ENCODE measurements at places on chromosomes 4 and X.
A peak's percentile ranks its signal among the peaks of the same experiment; 100 is the strongest.

DNA sequence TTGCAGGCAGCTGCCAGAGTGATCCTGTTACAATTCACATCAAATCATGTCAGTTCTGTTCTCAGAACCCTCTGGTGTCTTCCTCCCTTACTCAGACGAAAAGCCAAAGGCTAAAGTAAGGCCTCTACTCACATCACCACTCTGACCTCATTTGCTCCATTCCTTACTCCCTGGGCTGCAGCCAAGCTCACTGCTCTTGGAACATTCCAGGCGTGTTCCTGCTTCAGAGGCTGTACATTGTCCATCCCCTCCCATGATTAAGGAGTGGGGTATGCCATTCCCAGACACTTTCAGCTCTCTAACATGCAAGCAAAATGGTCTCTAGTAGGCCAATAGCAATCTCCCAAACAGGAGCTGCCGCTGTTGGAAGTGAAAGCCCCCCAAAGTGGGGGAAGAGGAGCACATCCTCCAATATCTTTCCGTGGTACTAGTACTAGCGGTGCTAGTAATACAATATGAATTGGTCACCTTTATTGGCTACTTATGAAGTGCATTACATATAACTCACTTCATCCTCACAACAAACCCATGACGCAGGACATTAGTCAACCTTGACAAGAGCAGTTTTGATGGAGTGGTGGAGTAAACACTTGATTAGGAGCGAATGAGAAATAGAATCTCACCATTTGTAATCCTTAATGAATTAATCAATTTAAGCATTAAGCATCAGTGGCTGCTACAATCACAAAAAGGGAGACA is 15.0 kb downstream of the GAB3 start:
- DNase-seq: peak; percentile 95

- DNase-seq: no peak
Observed at GRCh38 chr4:161342881-161343568, 820.8 kb downstream of the FSTL5 start.

- DNase-seq: no peak
Observed at GRCh38 chr4:148795156-148795864, 353.1 kb upstream of the NR3C2 start.

DNA sequence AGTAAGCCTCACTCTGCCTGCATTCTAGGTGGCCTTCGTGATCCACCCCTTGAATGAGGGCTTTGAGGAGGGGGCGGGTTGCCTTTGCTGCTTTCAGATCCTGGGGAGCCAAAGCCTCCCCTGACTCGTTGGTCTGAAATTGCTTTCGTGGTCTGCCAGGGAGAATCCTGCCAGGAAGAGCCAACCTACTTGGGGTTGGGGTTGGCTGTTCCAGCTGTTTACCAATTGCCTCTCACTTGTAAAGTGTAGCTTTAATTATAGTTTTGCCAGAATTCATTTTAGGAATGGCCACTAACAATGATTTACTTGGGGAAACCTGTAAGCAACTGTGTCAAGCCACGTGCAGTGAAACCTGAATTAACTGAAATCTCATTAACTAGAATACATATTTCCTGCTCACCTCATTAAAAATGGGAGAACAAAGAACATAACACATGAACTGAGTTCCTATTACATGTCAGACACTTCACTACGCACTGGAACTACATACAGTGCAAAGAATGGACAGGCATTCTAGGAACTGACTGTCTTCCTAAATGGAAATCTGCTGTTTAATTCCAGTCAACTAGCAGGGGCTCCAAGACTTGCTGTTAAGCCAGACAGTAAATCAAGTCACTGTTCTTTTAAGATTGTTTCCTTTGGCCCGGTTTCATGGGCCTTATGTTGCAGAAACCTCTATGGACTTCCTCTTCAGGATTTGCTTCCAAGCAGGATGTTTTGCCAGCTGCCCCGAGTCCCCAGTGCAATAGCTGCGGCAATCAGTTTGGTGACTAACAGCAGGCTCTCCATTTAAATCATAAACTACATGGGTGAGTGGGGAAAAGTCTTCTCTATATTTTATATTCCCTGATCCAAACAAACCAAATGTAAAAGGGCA is 16.4 kb upstream of the NKRF start:
- DNase-seq: peak; percentile 88

- peak; percentile 72 for DNase-seq
Observed at GRCh38 chr4:154908168-154908567, 127.1 kb downstream of the RBM46 start.

DNA sequence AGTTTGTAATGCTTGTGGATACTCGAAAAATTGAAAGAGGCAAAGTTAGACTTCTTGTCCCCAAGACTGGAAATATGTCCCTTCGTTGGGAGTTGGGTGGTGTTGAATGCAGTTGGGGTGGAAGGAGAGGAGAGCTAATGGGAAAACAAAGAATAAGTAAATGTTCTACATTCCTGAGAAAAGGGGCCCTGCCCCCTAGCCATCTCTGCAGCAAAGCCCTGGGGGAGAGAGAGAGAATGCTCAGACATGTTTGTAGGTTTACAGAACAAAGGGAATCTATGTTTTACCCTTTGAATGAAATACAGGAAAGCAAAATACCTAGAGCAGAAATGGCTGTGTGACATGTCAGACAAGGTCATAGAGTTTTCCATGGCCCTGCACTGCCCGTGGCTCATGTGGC is 88.1 kb downstream of the RASL11B start:
- DNase-seq: no peak

GRCh38 chr4:189765301-189765700 is 175.4 kb upstream of the FRG1 start:
- no peak for DNase-seq

DNA sequence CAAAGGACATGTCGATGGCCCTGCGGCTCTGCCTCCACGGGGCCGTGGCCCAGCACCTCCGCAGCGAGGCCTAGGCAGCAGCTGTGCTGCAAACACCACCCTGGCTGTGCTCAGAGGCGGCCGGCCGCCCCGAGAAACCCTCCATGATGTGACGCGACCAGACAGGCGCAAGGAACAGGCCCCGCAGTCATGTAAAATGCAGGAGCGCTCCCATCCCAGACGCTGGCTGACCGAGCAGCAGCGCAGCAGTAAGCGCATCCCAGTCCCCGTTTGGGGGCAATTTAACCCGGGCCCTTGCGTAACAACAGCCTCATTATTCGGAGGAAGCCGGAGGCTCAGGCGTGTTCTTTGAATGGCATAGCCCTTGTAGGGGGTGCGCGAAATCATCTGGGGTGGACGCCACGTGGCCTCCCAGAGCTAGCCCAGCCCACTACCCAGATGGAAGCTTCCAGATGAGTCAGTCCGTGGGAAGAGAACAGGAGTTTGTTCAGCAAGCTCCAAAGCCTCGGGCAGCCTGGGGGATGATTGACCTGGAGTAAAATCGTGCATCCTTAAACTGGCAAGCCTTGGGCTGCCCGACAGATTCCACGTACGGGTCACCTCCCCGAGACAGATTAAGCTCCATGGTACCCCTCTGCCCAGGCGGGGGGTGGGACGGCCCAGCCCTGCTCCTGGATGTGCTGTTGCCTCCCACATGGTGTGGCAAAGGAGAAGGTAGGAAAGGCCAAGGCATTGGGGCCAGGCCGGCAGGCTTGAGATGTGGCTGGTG is 124.0 kb downstream of the HMX1 start:
- no peak for DNase-seq

- no peak for DNase-seq
Observed at GRCh38 chr4:73137121-73137520, 67.6 kb upstream of the COX18 start.

DNA sequence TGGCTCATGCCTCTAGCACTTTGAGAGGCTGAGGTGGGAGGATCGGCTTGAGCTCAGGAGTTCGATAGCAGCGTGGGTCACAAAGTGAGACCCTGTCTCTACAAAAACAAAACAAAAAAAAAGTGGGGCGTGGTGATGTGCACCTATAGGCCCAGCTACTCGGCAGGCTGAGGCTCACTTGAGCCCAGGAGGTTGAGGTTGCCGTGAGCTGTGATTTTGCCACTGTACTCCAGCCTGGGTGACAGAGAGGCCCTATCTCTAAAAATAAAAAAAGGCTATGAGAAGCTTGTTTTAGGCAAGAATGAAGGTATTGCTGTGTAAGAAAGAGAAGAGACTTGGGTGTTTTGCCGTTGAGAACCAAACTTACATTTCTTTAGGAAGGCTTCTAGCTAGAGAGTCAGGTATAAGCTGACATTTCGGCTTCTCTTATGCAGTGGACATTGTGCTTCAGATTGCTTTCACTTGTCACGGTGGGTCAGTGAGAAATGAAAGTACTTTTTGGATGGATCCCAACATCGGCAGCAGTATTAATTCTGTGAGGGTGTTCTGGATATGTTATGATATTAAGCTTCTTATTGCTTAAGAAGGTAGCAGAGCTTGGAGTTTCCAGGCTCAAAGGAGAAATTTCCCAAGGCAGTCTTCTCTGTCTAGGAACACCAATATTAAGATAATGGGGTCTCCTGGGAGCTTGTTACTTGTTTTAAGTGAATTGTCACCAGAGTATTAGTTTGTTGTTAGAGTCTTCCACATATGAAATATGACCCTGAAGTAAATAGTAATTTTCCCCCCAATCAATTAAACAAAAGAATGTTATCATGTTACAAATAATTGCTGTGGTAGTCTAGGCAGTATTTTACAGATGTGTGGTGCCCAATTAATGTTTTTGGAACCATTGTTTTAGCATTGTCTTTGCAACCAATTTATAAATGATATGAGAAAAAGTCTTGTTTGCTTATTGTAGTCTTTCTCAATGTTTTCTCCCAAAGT is 17.6 kb downstream of the TMEM131L start:
- no peak for DNase-seq

DNA sequence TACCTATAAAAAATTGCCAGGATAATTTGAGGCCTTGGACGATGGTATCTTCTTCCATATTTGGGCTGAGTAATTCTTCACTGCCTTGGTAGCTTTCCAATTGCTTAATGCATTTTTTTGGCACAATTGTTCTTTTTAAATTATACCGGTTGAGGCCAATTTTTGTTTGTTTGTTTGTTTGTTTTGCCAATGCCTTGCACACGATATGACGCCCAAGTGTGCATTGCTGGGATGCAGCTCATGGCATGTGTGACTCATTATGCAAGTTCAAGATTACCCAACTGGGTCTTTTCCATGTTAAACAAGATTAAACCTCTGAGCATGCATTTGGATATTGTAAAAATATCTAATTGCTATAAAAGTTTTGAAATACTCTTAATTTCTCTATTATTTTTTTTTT is 71.1 kb upstream of the KCNIP4 start:
- peak; percentile 34 for DNase-seq

- DNase-seq: peak; percentile 62
Observed at GRCh38 chr4:83334425-83335241, at the start of gene HPSE. HPSE (minus strand) TSS chr4:83334848; CDS start chr4:83334782, 66 bp downstream.

- DNase-seq: no peak
Observed at GRCh38 chr4:116243431-116243830, 841.9 kb downstream of the TRAM1L1 start.

GRCh38 chr4:188532751-188533150 is 393.5 kb downstream of the TRIML1 start:
- no peak for DNase-seq

DNA sequence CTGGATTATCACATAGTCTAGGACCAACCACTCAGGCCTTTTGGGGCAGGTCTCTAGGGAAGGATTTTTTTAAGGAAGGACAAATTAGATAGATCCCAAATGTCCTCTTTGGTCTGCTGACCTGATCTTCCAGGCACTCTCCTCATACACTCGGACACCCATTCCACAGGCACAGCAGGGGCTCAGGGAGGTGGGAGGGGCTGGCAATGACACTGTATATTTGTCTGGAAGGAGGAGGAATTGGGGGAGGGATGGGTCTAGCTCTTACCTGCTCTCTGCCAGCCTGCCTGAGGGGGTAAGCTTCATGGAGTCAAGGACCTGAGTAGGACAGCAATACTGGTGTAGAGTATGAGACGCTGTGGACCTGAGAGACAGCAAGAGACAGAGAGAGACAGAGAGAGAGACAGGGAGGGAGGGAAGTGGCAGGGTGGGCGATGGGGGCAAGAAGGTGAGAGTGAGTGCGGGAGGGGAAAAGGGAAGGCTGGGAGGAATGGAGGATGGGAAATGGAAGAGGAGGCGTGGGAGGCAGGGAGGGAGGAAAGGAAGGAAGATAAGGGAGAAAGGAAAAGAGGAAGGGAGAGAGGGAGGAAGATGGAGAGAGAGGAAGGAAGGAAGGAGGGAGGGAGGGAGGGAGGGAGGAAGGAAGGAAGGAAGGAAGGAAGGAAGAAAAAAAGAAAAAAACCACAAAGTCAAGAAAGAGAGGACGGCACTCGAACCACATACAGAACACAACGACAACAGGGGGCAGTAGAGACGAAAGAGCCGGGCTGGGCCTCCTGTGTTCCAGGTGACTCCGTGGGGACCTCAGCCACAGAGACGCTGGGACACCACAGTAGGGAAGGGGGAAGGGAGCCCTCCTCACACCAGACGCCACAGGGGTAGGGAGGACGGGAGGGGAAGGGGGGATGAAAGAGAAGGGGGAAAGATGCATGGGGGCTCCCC is 1.8 kb downstream of the IQSEC2 start:
- no peak for DNase-seq

DNA sequence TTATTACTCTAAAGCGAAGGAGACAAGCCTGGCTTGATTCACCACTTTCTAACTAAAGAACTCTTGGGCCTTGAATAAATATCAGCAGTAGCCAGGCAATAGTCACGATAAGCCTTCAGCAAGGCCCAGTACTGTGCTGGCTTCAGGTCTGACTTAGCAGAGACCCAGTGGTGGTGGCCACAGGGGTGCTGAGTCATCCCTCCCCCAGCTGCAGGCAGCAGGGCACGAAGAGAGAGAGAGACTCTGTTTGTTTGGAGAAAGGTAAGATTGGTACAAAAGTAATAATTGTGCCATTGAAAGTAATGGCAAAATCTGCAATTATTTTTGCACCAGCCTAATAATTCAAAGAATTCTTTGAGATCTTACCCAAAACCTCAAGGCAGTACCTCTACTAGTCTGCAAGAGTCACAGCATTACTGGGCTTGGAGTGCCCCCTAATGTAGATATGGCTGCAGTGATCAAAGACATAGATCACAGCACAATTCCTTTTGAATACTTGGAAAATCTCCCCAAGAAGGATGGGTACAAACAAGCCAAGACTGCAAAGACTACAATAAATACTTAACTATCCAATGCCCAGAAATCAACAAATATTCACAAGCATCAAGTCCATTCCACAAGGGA is 159.5 kb upstream of the USP38 start:
- peak; percentile 28 for DNase-seq

- DNase-seq: peak; percentile 70
Observed at GRCh38 chrX:19204636-19205035, 82.4 kb upstream of the ADGRG2 start.

DNA sequence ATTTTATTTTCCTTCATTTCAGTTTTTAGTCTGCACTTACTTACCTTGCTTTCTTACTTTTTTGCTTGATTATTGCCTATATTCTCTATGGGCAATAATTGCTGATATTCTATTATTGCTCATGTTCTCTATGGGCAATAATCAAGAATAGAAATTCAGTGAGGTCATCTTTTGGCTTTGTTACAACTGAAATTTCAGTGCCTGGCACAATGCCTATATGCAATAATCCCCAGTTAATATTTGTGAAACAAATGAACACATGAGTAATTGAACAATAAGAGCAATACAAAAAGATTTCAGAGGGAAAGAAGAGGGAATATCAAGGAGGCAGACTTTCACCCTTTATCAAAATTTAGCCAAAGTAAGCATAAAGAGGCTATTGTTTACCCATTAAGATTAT is 48.6 kb upstream of the ARSJ start:
- DNase-seq: peak; percentile 47
